ENCODE measurements at places on chromosomes 3 and 15.

- no peak for DNase-seq
Observed at GRCh38 chr3:107987036-107987939, 103.5 kb downstream of the CD47 start.

- no peak for DNase-seq
Observed at GRCh38 chr3:48739617-48739954, 22.6 kb upstream of the IP6K2 start.

- no peak for DNase-seq
Observed at GRCh38 chr3:127791221-127791913, 30.9 kb downstream of the MGLL start.

DNA sequence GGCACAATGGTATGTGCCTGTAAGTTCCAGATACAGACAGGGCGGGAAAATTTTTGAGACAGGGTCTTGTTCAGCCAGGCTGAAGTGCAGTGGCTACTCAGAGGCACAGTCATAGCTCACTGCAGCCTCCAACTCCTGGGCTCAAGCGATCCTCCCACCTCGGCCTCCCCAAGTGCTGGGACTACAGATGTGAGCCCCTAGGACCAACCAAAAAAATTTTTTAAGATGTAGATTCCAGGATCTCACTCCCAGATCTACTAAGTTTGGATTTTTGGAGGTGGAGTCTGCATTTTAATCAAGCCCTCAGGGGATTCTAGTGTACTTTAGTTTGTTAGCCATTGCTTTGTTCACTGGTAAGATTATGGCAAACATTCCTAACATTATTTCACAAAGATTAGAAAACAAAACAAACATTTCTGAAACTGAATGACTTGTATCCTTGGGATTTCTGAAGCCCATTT lies 2.7 kb downstream of the LIPH start:
- DNase-seq: no peak

DNA sequence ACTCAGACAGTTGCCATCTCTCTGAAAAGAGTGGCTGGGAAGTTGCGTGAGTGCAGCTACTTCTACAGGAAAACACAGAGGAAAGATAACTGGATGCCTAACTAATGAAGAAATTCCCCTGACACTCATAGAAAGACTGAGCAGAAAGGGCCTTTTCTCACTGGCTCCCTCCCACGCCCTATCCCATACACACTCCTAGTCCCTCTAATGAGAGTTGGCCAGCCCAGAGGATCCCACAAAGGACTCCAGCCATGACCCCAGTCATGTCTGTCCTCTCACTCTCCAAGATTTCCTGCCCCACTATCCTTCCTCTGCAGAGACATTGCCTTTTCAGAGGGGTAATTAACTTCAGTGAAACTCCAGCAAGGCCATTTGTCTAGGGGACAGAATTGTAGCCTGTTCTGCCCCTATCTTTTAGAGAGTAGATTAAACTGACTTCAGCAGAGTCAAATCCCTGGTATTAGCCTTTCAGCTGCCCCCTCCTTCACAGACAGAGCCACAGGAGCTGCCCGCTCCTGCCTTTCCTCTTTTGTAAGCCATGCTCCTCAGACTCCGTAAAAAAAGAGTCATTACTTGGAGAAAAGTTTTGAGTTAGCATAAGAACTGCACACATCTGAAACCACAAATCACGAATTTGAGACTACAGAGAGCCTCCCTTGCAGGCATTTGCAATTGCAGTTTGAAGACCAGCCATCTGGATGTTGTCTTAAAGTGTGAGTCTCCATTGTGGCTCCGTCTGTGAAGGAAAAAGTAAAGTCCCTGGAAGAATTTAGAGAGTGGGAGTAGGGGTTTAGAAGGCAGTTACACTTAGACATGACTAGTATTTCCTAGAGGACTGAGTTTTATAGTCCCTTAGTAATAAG lies 129.1 kb upstream of the SEMA6D start:
- DNase-seq: no peak

GRCh38 chr3:30894521-30895251 lies at the start of gene GADL1:
Gene GADL1 (minus strand): TSS chr3:30894661. CDS start chr3:30894614, 47 bp downstream.
- no peak for DNase-seq

- no peak for DNase-seq
Observed at GRCh38 chr3:58352626-58353025, 19.9 kb downstream of the PXK start.

- DNase-seq: no peak
Observed at GRCh38 chr15:100339999-100340398, 1.8 kb downstream of the ADAMTS17 start.

DNA sequence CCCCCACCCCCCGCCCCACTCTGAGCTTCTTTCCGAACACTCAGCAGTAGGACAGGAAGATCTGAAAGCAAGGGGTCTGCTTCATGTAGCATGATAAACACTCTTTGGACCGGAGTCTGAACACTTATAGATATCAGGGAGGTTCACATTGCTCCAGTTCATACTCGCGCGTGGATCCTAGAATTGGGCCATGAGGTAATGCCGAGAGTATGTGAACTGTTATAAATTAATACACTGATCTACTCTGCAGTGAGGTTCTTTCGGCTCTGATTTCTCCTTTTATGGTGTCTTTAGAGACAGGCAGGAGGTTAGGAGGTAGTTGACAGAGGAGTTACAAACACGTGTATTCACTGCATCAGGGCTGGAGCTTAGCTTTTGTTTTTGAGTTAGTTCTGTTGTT lies 223.0 kb downstream of the THSD4 start:
- no peak for DNase-seq

DNA sequence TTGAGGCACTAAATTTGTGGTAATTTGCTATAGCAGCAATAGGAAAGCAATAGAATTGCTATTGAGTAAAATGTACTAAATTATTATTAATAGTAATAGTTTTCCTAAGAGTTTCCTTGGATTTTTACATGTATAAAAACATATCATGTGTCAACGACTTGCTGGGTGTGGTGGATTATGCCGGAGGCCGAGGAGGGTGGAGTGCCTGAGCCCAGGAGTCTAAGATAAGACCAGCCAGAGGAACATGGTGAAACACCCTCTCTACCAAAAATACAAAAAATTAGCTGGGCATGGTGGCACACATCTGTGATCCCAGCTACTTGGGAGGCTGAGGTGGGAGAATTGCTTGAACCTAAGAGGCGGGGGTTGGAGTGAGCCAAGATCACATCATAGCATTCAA lies 749.9 kb downstream of the TBL1XR1 start:
- no peak for DNase-seq
